CD4-positive, alpha-beta T cell treated with Interleukin-15 for 4 hours (primary cell): ENCODE measurements at places on chromosomes 11 and 22.
A peak's percentile ranks its signal among the peaks of the same experiment; 100 is the strongest.

- no peak for DNase-seq
These were observed 78.8 kb downstream of the CABIN1 start for GRCh38 chr22:24089951-24090350.

- DNase-seq: peak; percentile 68
These were observed 4.6 kb upstream of the IL17REL start for GRCh38 chr22:50016988-50017700.

DNA sequence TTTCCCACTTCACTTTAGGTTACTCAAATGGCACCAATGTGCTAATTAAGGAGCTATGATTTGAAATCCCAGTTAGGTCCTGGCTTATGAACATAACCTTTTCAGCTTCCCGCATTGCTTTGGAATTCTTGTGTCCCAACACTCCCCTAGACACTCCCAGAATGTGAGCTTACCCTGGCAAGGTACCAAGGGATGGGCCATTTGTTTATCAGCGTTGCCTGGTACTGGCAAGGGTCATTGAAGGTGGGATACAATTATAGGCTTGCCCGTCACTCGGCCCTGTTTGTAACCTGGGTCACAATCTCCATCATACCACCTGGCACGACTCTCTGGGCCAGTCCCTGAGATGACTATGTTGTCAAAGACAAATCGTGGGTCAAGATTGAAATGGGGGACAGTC is 5.4 kb downstream of the CSRP3 start:
- no peak for DNase-seq

DNA sequence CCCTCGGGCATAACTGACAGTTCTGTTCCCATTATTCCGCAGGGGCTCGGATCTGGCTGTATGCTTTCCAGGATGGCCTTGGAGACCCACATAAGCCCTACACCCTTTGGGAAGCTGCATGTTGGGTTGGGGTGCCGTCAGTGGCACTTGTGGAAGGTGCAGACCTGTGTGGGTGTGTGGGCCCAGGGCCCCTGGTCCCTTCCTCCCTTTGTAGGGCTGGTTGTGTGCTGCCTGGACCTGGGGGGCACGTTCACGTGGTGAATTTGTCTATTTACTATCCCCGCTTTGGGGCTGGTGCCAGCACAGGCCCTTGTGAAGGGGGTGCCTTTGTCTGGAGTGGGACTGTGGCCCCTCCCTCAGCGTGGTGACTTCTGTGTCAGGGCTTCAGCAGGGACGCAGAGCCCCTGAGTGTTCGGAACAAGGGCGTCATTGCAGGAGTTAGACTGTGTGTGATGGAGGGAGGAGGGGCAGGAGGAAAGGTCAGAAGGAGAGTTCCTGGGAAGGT is 15.0 kb upstream of the PPP6R3 start:
- DNase-seq: no peak
